ENCODE measurements at places on chromosomes 12 and 14.

DNA sequence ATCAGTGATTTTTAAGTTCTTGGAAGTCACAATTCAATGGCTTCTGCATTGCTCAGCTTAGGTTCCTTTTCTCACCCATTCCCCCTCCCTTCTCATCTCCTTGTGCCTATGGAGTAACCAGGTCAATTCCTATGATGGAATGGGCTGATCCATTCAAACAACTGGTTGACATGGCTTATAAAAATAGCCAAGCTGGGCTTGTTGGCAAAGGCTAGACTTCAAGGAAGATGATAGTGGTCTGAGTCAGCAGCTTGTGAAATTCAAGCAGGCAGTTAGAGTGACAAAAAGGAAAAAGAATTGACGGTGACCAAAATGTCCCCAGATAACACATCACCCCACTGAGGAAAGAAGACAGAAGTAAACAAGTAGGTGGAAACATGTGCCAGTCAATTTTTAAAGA, 119.9 kb upstream of the PCED1B start:
- ATAC-seq: peak; percentile 53

GRCh38 chr12:89836026-89836425, 127.4 kb upstream of the ATP2B1 start:
- no peak for ATAC-seq

GRCh38 chr12:123983822-123984485, 10.9 kb downstream of the ZNF664 start:
- ATAC-seq: peak; percentile 95

DNA sequence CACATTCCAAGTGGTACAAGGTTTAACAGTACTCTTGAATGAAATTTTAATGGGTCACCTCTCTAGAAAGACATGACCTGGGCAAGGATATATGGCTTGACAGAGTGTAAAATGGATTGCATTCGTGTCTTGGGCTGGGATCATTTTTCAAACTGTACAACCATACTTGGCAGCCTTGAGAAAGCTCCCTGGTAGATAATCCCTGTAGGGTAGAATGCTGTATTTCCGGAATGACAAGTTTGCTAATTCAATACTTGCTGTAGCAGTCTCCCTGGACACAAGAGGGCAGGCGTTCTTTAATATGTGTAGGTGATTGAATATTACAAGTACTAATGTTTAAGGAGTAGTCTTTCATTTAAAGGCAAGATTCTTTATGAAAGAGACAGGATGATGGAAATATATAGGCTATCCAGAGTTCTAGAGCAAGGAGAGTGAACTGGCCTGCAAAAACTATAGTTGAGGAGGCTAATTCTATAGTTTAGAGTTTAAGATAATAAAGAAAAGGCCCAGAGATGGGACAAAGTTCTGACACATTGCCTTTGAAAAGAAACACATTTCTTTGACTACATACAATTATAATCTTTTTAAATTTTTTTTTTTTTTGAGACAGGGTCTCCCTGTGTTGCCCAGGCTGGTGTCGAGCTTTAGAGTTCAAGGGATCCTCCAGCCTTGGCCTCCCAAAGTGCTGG, 53.4 kb downstream of the PLBD1 start:
- ATAC-seq: peak; percentile 60
